ENCODE measurements at places on chromosomes 2 and 18.
A peak's percentile ranks its signal among the peaks of the same experiment; 100 is the strongest.

DNA sequence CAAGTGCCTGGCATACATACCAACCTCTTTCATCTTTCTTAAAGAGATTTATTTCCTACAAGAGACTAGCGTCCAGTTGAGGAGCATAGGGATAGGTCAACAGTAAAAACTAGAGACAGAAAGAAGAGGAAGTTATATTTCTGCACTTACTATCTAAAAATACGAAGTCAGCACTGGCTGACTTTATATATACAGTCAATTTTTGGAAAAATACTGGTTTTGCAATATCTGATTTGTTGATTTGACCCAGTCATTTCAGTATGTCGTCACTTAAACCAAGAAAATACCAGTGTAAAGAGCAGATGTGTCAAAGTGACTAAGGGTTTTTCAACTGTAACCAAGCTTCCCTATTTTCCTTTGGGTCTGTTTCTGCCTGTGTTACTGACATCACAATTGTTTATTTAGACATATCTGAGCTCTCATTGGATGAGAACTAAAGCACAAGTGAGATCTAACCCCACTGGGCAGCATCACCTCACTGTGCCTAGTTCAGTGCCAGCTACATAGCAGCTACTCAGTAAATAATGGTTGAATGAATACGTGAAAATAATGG lies 23.0 kb downstream of the CYTIP start:
- peak; percentile 65 for DNase-seq

GRCh38 chr2:239163688-239164334 lies 237.0 kb downstream of the HDAC4 start:
- DNase-seq, result no peak

GRCh38 chr2:226011716-226012450 lies 612.4 kb downstream of the NYAP2 start:
- DNase-seq, result no peak

DNA sequence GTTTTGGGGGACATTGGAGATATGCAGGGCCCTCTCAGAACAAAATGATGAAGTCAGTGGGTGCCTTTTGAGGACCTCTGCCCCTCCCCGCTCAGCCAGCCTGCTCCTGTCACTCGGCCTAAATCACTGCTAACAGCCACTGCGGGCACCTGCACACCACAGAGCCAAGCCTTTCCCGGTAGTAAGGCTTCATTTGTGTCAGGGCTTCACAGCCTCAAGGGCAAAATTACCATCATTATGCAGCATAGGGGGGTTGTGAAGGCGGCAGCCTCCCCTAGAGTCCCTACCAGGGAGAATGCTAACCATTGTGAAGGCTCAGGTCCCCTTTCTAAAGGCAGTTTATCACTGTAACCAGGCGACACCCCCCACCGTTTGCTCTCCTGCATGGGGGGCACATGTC lies 519.8 kb upstream of the MYT1L start:
- DNase-seq, result no peak

- DNase-seq, result no peak
These were observed 121.1 kb upstream of the FN1 start for GRCh38 chr2:215556979-215557378.

DNA sequence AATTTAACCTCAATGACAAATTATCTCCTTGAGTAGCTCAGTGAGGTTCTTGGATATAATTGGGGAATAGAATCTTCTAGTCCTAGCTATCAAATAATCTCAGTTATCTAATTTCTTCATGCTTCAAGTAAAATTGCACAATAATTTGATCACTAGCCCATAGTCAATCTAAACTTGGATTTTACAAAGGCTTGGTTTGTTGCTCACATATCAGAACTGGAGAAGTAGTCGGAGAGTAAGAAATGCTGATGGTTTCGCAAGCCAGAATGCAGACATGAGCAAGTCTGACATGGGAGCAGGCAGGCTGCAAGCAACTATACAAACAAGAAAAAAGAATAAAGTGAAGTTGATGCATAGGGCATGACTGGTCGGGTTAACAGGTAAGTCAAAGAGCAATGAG lies 11.7 kb upstream of the PDE11A start:
- no peak for DNase-seq

DNA sequence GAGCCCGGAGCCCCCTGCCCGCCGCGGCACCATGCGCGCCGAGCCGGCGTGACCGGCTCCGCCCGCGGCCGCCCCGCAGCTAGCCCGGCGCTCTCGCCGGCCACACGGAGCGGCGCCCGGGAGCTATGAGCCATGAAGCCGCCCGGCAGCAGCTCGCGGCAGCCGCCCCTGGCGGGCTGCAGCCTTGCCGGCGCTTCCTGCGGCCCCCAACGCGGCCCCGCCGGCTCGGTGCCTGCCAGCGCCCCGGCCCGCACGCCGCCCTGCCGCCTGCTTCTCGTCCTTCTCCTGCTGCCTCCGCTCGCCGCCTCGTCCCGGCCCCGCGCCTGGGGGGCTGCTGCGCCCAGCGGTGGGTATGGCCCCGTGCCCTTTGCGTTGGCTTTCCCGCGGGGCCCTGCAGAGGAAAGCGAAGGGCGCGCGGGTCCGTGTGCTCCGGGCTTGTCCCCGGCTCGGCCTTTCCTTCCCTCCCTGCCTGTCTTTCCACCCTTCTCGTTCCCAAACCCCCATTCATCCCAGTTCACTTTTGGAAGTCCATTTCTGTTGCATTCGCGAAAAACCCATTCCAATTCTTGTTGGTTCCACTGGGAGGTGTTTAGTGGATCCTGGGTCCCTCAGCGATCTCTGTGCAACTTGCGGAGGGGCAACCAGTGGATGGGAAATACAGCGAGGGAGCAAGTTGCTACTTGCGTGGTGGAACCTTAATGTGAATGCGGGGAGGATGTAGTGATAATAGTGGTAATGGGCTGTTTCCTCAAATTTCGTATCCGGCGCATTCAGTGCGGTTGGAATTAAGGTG lies 599 bp downstream of the ADAM23 start:
- DNase-seq, result peak; percentile 3

- DNase-seq, result no peak
These were observed 43.4 kb downstream of the ZNF516 start for GRCh38 chr18:76451396-76452331.

DNA sequence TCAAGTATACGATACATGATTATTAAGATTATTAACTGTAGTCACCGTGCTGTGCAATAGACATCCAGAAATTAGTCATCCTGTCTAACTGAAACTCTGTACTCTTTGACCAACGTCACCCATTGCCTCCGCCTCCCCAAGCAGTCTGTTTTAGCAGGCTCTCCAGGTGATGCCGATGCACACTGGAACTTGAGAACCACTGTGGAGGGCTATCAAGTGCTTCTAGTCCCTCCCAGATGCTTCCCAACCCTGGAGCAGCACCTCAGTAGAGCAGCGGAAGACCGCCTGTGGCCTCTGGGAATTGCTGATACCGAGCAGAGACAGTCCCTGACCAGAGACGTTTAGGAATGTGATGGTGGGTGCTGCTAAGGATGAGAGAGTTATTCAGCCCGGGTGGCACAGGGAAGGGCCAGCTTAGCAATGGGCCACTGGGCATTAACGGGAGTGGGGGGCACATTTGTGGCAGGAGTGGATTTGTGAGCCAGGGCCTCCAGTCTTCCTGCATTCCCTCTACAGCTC lies 50.7 kb downstream of the LIPG start:
- no peak for DNase-seq

- no peak for DNase-seq
These were observed 75.6 kb upstream of the EPB41L3 start for GRCh38 chr18:5619376-5619775.

DNA sequence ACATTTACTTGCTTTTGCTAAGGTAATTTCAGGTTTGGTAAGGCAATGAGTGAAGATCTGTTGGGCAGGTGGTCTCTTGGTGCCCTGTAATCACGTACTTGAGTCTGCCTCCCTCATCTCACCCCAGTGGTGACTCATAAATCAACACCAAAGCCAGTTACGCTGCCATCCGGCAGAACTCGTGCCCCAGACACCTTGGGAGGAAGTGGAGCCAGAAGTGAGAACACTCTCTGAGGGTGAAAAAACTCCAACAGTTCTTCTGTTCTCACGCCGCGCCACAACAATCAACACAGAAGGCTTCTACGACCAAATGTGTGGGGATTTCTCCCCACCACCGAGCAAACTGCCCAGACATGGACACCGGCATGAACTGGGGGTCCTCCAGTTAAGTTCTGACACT lies 206.2 kb downstream of the ARL4C start:
- DNase-seq, result peak; percentile 92

GRCh38 chr18:79046522-79046921 lies 22.7 kb upstream of the ATP9B start:
- DNase-seq, result no peak

DNA sequence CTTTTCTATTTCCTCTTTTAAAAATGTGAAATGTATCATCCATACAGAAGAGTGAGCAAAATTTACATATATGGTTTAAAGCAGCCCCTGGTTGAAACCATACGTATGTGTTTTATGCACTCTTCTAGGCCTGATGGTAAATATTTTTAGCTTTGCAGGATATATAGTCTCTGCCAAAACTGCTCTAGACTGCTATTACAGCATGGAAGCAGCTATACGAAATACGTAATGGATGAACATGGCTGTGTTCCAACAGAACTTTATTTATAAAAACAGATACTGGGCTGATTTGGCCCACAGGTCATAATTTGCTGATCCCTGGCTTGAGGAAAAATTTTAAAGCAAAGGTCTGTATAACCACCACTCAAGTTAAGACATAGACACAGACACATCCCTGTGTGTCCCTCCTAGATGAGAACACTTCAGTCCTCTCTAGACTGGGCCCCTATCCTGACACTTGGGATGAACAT lies 42.5 kb upstream of the ATP8B1 start:
- no peak for DNase-seq

- DNase-seq, result no peak
These were observed 26.2 kb downstream of the CREG2 start for GRCh38 chr2:101361121-101361520.

DNA sequence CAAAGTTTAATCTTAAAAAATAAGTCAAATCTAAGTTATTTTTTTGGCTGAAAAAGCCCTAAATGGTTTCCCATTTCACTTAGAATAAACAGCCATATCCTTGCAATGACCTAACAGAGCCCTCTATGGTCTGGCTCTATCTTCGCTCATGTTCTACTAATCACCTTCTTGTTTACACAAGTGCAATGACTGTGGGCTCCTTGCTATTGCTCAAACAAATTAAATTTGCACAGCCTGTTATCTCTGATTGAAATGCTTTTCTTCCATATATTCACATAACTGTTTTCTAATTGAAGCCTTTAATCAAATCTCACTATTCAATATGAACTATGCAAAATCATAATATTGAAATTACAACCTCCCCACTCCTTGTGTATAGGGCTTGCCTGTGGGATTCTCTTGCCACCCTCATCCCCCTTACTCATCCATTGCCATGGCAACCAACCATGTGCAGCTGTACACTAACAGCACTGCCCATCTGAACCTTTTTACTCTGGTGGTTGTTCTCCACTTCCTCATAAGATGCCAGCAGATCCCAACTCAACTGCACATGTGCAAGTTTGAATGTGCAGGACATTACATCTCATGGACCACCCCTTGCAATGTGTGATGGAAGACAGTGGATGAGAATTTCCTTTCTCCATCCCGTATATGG lies 1083.2 kb downstream of the SOCS6 start:
- no peak for DNase-seq

DNA sequence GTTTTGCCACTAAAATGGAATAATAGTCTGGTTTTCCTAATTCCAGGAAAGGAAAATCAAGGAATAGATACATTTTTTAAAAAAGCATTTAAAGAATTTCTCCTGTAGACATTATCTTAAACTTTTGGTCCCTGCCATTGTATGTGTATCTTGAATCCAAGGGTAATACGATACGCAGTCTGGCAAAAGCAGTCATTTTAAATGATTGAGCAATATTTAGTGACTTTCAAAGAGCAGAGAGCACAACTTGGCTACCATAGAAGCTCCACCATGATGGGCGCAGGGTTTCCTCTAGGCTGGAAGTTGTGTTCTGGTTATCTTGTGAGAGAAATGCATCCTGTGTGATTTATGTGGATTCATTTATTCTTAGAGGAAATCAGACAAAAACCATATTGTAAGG lies 92.9 kb downstream of the NEDD4L start:
- DNase-seq, result no peak

DNA sequence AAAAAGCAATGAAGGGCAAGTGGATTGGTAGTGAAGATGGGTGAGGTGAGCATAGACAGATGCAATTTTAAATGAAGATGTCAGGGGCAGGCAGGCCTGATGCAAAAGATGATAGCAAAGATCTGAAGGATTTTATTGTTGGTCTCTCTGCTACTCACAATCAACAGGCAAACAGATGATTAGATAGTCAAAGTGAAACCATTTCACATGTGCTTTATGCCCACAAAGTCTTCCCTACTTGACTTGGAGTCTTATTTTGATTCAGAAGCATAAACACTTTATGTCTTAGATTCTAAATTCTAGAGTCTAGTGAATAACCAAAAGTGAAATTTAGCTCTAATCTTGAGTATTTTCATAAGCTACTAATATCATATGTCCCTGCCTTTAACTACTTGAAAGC lies 153.8 kb upstream of the HNRNPA3 start:
- DNase-seq, result no peak

DNA sequence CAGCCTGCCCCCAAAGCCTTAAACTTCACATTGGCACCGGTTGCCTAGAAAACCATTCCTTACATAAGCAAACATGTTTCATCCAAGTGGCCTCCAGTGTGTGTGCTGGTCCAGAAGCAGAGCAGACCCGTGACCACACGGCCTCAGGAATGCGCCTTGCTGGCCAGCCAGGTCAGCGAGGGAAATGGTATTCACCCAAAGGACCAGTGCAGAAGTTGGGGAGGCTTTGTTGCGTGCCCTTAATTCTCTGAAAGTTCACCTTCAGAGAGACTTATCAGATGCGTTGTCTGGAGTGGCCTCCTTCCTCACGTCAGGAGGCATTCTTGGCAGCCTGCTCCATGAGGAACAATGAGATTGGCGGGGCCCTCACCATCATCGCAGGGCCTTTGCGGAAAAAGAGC lies 25.9 kb downstream of the NRP2 start:
- DNase-seq, result no peak

- DNase-seq, result no peak
These were observed 106.9 kb upstream of the THOC1 start for GRCh38 chr18:374721-375168.

- no peak for DNase-seq
These were observed 419.5 kb downstream of the NUP35 start for GRCh38 chr2:183543731-183544130.

GRCh38 chr2:190533968-190534309 lies 583 bp downstream of the NEMP2 start:
- DNase-seq, result peak; percentile 52

DNA sequence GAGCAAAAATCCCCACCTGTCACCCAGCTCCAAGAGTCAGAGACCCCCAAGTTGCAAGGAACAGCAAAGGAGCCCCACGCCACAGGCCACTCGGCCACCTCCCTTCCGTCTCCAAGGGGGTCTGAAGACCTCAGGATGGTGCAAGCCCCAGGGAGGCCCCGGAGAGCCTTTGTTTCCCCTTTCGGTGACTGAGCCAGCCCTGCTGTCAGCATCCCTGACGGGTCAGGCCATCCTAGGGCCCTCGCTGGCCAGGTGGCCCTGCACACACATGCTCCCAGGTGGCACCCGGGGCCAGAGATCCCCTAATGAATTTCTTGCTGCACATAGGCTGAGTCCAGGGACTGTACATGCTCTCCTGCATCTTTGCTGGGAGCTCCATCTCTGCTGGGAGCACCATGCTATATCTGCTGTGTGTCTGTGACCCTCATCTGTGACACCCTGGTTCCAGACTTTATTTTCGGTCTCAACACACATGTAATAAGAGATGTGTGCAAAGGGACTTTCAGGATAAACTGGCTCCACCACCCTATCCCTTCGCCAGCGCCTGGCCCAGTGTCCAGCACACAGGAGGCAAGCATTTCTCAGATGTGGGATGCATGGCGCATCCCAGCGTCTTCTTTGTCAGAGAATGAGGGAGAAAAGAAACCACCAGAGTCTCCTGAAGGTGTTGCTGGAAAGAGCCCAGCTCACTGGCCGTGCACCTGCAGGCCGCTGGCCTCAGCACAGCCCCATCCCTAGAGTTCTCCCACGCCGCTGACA lies 27.4 kb downstream of the ADI1 start:
- DNase-seq, result no peak
